Activated CD4-positive, alpha-beta T cell treated with anti-CD3 and anti-CD28 coated beads for 24 hours (primary cell): ENCODE measurements at places on chromosomes 16 and 17.

DNA sequence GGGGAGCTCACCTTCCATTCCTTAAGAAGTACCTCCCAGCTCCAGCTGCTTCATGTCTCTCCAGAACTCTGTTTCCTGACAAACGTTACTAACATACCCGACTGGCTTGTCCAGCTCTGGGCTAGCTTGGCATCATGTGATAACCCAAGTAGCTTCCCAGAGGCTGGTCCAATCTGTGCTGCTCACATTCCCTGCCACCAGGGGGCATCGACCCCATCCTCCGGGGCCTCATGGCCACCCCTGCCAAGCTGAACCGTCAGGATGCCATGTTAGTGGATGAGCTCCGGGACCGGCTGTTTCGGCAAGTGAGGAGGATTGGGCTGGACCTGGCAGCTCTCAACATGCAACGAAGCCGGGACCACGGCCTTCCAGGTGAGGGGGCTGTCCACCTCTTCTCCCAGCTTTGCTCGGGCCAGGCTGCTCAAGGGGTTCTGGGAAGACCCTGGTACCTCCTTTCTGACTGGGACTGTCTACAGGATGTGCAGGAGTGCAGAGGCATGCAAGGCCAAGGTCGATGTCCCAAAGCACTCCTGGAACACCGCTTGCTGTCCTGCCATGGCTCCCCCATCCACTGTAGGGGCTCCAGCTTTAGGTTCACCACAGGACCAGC, 7.6 kb downstream of the EPX start:
- peak; percentile 48 for DNase-seq

GRCh38 chr17:63762161-63763078, 11.0 kb downstream of the CCDC47 start:
- DNase-seq, result no peak

GRCh38 chr17:34845296-34845695, 116.0 kb downstream of the CCT6B start:
- no peak for DNase-seq

- DNase-seq, result no peak
Measured at GRCh38 chr17:64326420-64327054, 63.5 kb upstream of the TEX2 start.

DNA sequence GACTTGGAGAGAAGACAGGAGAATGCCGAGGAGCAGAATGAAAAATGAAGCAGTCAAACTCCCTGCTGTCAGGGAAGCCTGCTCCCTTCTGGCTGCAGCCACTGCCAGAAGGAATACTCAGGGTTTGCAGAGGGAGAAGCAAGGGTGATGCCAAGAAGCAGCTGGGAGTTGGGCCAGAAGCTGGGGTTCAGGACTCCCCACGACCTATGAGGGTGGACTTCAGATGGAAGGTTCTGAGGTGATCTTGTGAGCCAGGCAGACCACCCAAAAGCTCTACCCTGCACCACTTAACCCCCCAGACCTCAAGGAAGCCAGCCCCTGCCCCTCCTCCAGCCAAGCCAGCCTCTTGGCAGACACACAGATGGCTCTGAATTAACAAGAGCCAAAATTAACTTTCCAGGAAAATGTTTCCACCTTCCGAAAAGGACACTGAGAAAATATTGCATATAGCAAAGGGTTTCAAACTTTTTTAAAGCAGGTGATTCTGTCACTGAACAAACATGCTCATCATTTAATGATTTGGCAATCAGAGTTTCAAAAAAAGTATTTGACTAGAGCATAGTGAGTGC, 126.0 kb upstream of the ERCC4 start:
- DNase-seq, result no peak

DNA sequence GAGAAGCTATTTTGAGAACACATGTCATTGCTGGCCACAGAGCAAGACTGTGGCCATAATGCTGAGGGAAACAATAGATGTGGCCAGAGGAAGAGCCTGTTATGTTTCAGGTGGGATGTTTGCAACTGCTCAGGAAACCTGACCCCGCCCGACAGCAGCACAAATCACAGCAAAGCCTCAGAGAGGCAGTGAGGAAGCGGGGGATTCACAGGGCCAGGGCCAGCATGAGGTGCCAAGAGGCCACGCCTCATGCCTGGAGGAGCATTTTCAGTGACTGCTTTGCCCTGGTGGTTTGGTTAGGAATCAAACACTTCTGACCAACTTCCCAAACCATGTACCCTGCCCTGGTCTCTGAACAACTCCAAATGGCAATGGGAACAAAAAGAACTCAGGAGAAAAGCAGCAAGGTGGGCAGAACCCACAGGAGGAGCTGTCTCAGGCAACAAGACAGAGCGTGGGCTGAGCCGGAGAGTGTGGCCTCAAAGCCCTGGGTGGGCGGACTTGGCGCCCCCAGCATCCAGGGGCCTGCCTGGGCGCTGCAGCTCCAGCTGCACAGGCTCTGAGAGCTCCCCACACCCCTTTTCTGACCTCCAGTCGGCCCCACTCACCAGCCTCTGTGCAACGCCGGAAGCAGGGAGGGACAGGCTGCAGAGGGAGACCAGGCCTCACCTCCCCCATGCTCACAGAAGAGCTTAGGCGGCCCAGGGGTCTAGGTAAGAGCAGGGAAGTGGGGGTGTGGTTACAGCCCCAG, 20.6 kb downstream of the HIC1 start:
- DNase-seq, result no peak

DNA sequence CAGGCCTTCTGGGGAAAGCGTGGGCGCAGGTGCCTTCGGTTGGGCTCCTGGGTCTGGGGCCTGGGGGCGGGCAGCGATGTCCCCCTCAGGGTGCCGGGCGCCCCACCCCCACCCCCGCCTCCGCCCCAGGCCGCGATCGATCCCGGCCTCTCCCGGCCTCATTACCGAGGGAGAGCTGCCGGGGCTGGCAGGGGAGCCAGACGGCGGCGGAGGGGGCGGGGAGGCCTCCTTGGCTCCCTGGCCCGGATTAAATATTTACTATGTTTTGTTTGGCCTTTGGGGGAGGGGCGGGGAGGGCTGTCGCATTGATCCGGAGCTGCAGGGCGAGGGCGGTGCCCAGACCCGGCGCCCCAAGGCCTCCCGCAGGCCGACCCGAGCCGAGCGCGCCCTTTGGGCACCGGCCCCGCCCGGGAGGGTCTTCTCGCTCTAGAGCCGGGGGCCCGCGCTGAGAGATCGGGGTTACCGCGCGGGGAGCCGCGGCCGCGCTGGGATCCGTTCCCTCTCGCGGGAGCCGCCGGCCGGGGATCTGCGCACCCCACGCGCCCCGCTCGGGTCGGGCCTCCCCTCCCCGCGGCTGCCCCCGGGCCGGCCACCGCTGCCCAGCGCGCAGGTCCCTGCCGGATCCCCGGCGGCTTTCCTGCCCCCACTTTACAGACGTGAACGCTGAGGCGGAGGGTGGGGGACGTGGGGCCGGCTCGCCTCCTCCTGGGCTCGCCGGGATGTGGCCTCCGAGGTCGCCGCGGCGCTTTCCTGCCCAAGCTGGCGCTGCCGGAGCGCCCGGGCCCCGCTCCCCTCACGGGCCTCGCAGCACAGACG, 27.0 kb downstream of the RTN4RL1 start:
- no peak for DNase-seq

GRCh38 chr17:80358131-80358530, 56.8 kb upstream of the ENDOV start:
- no peak for DNase-seq

GRCh38 chr16:10883004-10883403, 6.0 kb downstream of the CIITA start:
- DNase-seq, result no peak

GRCh38 chr17:47117386-47117785, 71.7 kb downstream of the CDC27 start:
- DNase-seq, result no peak

GRCh38 chr17:47792979-47793378, 28.6 kb downstream of the OSBPL7 start:
- no peak for DNase-seq

- DNase-seq, result no peak
Measured at GRCh38 chr17:21318439-21318838, 33.9 kb downstream of the MAP2K3 start.

GRCh38 chr16:85995541-85996423, 96.8 kb downstream of the IRF8 start:
- no peak for DNase-seq

- DNase-seq, result no peak
Measured at GRCh38 chr17:73924114-73924908, 279.2 kb upstream of the RPL38 start.

- DNase-seq, result no peak
Measured at GRCh38 chr16:80518436-80518835, 22.4 kb upstream of the DYNLRB2 start.

- no peak for DNase-seq
Measured at GRCh38 chr16:25065899-25066298, 45.6 kb upstream of the LCMT1 start.

- no peak for DNase-seq
Measured at GRCh38 chr17:50396261-50397110, 837 bp downstream of the LRRC59 start.

- no peak for DNase-seq
Measured at GRCh38 chr17:2853283-2854142, 57.3 kb downstream of the RAP1GAP2 start.

GRCh38 chr16:52497067-52497816, 49.7 kb downstream of the TOX3 start:
- no peak for DNase-seq
